Panc1 (cell line): ENCODE measurements at places on chromosomes 11 and 22. TPM values are rescaled to one million over a fixed set of nuclear protein-coding genes. Genes with fewer than 3 reads are reported as not detected.

The NTM gene
- total RNA-seq = 0.10 TPM

The MYEOV gene
- 69.8 TPM for total RNA-seq

The SART1 gene
- 76.4 TPM for total RNA-seq

The APOL5 gene
- not detected for total RNA-seq

The TYR gene
- total RNA-seq = not detected

- no peak for DNase-seq
These were observed 15.4 kb downstream of the TCIRG1 start for GRCh38 chr11:68053981-68054812.

- no peak for DNase-seq
These were observed 16.0 kb upstream of the PHLDA2 start for GRCh38 chr11:2945031-2945756.

GRCh38 chr11:121437018-121437685, 15.0 kb upstream of the SORL1 start:
- no peak for DNase-seq

GRCh38 chr11:128506999-128507611, 80.3 kb downstream of the ETS1 start:
- DNase-seq = no peak

GRCh38 chr11:96329419-96329818, 13.6 kb downstream of the MAML2 start:
- DNase-seq = no peak

- DNase-seq = no peak
These were observed 148.9 kb upstream of the CADM1 start for GRCh38 chr11:115653076-115653475.

DNA sequence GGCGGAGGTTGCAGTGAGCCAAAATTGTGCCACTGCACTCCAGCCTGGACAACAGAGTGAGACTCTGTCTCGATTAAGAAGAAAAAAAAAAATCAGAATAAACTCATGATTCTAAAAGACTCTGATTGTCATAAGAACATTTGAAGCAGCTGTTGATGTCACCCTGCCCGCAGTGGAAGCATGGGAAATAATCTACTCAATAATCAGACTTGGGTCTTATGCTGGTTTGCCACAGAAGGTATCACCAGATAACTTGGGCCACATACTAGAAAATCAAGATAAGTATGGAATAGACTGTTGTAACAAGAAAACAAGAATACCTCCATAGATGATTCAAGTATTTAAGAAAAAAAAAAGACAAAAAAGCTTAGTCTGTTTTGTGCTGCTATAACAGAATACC, 8.2 kb downstream of the CAVIN3 start:
- DNase-seq = no peak

DNA sequence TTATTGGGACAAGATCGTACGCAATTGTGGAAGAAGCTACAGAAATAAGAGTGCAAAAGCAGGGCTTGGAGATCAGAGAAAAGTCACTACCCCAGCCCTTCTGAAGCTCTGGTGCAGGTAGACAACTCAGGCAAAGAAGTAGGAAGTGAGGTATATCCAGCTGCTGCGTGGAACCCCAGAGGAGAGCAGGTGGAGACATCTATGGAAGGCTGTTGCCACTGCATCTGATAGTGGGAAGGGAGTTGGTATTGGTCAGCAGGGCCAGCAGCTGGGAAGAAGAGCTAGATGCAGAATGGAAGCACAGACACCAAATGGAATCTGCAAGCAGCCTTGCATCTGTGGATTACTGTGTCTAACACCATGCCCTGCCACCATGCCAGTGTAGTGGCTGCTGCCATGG, 165.1 kb downstream of the WNT11 start:
- DNase-seq = no peak

DNA sequence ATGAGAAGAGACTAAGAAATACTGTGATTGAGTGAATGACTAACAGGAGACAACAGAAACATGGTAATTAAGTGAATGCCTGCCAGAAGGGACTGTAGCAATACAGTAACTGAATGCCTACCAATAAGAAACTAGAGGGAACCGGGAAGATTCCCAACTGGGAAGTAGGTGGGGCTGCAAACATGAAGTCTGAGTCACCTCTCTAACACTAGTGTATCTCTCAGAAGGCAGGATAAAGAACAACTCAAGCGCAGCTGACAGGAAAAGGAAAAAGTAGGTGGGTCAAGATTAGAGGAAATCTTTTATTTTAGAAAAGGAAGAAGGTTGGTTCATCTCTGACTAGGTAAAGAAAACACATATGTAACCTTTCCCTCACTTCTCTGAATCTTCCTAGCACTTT, 14.0 kb downstream of the C11orf42 start:
- peak; percentile 13 for DNase-seq

- no peak for DNase-seq
These were observed 291.6 kb downstream of the BUD13 start for GRCh38 chr11:116481126-116481675.

GRCh38 chr11:113675003-113675561, 31.0 kb downstream of the TMPRSS5 start:
- no peak for DNase-seq

DNA sequence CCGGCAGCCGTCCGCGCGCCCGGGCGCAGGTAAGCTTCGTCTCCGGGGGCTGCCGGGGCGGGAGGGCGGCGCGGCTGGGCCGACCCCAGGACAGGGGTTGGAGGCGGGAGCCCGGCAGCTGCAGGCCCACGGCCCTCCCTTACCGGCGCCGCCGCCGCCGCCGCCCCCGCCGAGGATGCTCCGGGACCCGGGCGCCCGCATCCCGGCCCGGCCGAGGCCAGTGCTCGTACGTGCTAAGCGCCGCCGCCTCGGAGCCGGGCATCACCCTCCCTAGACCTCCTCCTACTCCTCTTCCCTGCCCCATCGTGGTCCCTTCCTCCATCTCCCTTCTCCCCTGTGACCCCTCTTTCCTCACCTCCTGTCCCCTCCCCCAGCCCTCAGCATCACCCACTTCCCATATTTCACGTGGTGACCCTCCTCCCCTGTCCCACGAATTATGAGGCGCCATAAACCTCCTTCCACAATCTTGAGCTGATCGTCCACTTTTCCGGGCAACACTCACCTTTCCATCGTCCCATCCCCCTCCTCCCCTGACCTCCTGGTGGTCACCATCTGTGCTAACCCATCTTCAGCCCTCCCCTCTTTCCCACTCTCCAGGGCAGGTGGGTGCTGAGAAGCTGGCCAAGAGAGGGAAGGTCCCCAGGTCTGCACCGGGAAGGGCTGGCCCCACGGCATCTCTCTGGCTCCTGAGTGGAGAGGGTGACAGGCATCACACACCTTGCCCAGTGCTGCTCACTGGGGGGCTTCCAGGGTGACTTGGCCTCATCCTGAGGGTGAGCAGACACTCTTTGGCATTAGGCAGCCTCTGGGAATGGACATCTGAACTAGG, 612 bp downstream of the ASPHD2 start:
- no peak for DNase-seq
